Hepatocyte (in vitro differentiated cells): ENCODE measurements at places on chromosomes 7 and 10.

DNA sequence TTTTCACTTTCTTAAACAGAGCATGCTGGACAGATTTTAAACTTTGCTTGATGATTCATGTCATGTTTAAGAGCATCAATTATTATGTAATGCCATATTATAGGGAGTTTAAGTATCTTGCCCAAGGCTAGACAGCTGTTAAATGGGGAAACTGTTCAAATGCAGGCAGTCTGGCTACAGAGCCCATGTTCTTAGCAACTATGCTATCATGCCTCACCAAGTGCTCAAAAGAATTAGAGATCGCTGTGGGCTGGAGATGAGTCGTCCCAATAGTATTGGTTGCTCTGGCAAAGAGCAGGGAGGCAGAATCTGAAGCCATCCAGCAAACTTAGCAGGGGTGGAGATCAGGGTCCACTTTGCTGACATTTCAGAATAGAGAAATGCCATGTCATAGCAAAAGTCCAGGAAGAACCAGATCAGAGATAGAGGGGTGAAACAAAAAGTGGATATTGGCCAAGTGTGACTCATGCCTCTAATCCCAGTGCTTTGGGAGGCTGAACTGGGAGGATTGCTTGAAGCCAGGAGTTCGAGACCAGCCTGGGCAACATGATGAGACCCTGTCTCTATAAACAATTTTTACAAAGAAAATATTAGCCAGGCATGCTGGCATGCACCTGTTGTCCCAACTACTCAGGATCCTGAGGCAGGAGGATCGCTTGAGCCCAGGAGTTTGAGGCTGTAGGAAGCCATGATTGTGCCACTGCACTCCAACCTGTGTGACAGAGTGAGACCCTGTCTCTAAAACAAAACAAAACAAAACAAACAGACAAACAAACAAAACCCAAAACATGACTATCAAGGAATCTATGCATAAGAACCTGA is 57.8 kb downstream of the BAMBI start:
- DNase-seq, result peak; percentile 80
- H3K4me3 ChIP-seq, result no peak overlapping the region
- H3K4me1 ChIP-seq, result no peaks in the 10 kb centered on the region
- no peaks in the 10 kb centered on the region for H3K27me3 ChIP-seq
- H3K27ac ChIP-seq, result peak overlapping the region; percentile 51
- no peaks in the 10 kb centered on the region for H3K36me3 ChIP-seq

- peaks cover 35% of the 10 kb centered on the region for H3K27me3 ChIP-seq
- DNase-seq, result peak; percentile 62
- H3K4me1 ChIP-seq, result no peaks in the 10 kb centered on the region
- H3K4me3 ChIP-seq, result no peak within 1 kb of the TSS
- no peaks in the 10 kb centered on the region for H3K36me3 ChIP-seq
Measured at GRCh38 chr10:70672165-70673042, at the start of gene ADAMTS14. Gene ADAMTS14, plus strand, starts transcription at chr10:70672506. Its CDS starts 297 bp downstream, at chr10:70672803.

GRCh38 chr7:8913682-8914081 is 480.3 kb downstream of the NXPH1 start:
- no peak overlapping the region for H3K4me3 ChIP-seq
- no peaks in the 10 kb centered on the region for H3K4me1 ChIP-seq
- DNase-seq, result no peak
- no peaks in the 10 kb centered on the region for H3K36me3 ChIP-seq
- H3K27ac ChIP-seq, result no peak overlapping the region

DNA sequence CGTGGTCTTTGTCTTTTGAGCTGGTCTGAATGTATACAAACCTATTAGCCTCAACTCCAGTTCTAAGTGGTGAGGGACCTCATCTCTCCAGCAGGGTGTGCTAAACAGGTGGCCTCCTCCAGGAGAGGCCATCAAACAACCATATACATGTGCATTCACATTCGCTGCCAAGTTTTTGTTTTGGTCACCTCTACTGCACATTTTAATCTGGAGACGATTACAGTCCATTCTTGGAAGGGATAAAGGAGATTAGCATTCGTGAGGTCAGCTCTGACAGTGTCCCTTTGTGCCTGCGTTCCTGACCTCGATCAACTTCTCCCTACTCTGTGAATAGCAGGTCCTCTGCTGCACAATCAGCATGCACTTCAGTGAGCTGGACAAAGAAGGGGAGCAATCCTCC is 60.8 kb downstream of the RHOBTB1 start:
- no peak overlapping the region for H3K27ac ChIP-seq
- DNase-seq, result peak; percentile 37
- no peaks in the 10 kb centered on the region for H3K27me3 ChIP-seq
- H3K4me1 ChIP-seq, result no peaks in the 10 kb centered on the region
- no peaks in the 10 kb centered on the region for H3K36me3 ChIP-seq
- no peak overlapping the region for H3K4me3 ChIP-seq

- peak; percentile 24 for DNase-seq
- no peaks in the 10 kb centered on the region for H3K36me3 ChIP-seq
- no peak overlapping the region for H3K27ac ChIP-seq
- H3K4me3 ChIP-seq, result no peak overlapping the region
- H3K27me3 ChIP-seq, result no peaks in the 10 kb centered on the region
Measured at GRCh38 chr7:11328309-11328708, 354.6 kb downstream of the PHF14 start.

GRCh38 chr10:113261611-113262091 is 291.2 kb upstream of the HABP2 start:
- no peak overlapping the region for H3K27ac ChIP-seq
- no peak overlapping the region for H3K4me3 ChIP-seq
- H3K4me1 ChIP-seq, result no peaks in the 10 kb centered on the region
- H3K36me3 ChIP-seq, result no peaks in the 10 kb centered on the region
- DNase-seq, result no peak

DNA sequence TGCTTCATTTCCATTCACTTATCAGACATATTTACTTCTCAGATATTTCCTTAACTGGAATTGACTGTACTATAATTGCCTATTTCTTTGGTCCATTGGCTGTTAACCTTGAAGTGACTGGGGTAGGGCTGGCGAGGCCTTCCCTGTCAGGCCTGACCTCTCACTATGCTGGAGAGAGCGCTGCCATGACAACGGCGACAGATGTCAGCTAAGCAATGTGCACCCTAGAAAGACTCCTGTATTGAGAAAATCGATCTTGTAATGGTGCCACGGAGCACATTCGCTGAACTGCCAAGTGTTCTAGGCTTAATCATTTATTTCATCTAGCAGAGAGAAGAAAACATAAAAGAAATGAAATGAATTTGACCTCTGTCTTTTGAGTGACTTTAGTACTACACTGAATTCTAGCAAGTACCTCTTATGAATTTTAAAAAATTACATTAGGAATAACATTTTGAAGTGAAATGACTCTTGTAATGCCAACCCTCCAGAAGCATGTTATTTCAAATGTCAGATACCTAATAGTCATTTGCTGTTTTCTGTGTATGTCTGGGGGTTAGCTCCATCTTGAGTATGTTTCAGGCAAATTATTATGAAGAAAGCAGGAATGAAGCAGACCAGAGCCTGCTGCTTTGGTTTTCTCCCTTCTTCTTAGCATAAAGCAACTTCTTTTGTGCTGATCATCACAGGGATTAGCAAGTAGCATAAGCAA is 148.0 kb downstream of the SNX10 start:
- no peak for DNase-seq
- H3K4me1 ChIP-seq, result peaks cover 11% of the 10 kb centered on the region
- no peak overlapping the region for H3K4me3 ChIP-seq
- no peaks in the 10 kb centered on the region for H3K27me3 ChIP-seq
- H3K27ac ChIP-seq, result no peak overlapping the region

DNA sequence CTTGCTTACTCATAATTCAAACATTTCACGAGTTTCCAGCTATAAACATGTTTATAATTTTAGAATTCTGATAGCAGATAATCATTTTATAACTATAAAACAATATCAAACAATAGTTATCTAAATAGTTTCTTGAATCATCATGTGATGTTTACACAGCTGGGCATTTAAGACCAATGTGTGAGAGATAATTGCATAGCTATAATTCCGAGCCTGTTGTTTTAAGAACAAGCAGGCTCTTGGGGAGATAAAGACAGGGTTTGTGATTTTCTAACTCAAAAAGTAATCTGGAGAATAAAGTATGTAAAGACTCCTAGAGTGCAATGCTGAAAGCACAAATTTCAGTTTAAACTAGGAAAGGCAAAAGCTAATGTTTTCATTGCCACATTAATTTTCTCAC is 331.2 kb downstream of the LRRTM3 start:
- H3K4me3 ChIP-seq, result no peak overlapping the region
- H3K36me3 ChIP-seq, result no peaks in the 10 kb centered on the region
- DNase-seq, result no peak
- H3K4me1 ChIP-seq, result peaks cover 19% of the 10 kb centered on the region
- H3K27ac ChIP-seq, result peak overlapping the region; percentile 12

- H3K36me3 ChIP-seq, result no peaks in the 10 kb centered on the region
- H3K4me3 ChIP-seq, result no peak overlapping the region
- H3K4me1 ChIP-seq, result no peaks in the 10 kb centered on the region
- no peaks in the 10 kb centered on the region for H3K27me3 ChIP-seq
- peak overlapping the region; percentile 6 for H3K27ac ChIP-seq
Measured at GRCh38 chr7:14292737-14293136, 303.3 kb upstream of the ETV1 start.

DNA sequence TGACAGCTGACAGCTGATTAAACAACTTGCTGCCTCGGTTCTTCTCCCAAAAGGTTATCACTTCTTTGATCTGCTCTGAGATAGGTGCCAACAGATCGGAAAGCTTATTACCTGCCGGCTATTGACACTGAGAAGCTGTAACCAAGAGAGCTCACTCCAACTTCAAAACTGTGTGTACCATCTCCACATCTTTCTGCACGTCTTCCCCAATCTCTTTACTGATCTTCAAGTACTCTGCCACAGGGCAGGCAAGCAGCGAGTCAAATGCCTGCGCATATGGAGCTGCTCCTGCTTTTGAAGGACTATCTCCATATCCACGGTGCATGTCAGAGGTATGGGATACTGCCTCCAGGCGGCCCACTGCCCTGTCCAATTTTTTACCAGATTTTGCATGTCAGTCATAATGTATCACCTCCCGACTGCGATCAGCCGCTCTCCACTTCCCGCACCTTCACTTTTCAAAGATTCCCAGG is 352 bp upstream of the ZNF485 start:
- no peaks in the 10 kb centered on the region for H3K36me3 ChIP-seq
- DNase-seq, result no peak
- H3K27ac ChIP-seq, result no peak overlapping the region
- H3K4me3 ChIP-seq, result peak overlapping the region; percentile 97
- H3K4me1 ChIP-seq, result no peaks in the 10 kb centered on the region

- H3K36me3 ChIP-seq, result no peaks in the 10 kb centered on the region
- H3K4me3 ChIP-seq, result no peak overlapping the region
Measured at GRCh38 chr10:1465418-1465911, 271.9 kb downstream of the ADARB2 start.

- H3K36me3 ChIP-seq, result no peaks in the 10 kb centered on the region
- no peak overlapping the region for H3K27ac ChIP-seq
- H3K27me3 ChIP-seq, result peaks cover 5% of the 10 kb centered on the region
- H3K4me1 ChIP-seq, result no peaks in the 10 kb centered on the region
Measured at GRCh38 chr7:158006841-158007696, 580.6 kb downstream of the PTPRN2 start.

DNA sequence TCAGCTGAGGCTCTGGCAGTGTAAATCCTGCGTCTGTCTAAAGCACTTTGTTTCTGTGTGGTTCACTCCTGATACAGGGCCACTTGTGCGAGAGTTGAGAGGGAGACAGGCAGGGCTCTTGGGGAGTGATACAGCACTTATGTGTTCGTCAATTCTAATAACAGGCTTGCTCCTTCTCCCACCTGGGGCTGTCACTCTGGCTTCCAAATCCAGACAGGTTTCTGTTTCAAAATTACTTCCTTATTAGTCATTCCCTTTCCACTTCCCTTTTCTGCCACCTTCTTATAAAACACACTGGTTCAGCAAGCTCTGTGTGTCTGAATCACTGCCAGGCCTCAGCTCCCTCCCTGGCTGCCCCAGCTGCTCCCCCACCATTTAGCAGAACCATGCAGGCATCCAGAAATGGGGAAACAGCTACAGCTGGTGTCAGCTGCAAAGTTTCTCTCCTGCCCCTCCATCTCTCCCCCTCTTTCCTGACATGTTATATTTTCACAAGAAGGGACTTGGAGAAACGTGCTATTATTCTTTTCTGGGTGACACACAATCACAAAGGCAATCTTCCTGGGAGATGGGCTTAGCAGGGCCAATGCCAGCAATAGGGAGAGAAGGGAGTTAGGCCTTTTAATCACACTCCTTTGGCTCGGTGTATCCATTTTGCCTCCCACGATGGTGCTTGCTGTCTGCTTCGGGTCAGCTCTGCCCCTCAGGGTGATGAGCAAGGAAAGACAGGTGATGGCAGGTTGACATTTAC is 58.4 kb upstream of the ZNRF2 start:
- H3K36me3 ChIP-seq, result no peaks in the 10 kb centered on the region
- peak overlapping the region; percentile 82 for H3K27ac ChIP-seq
- DNase-seq, result peak; percentile 60
- peaks cover 6% of the 10 kb centered on the region for H3K4me1 ChIP-seq
- no peaks in the 10 kb centered on the region for H3K27me3 ChIP-seq
- H3K4me3 ChIP-seq, result no peak overlapping the region

DNA sequence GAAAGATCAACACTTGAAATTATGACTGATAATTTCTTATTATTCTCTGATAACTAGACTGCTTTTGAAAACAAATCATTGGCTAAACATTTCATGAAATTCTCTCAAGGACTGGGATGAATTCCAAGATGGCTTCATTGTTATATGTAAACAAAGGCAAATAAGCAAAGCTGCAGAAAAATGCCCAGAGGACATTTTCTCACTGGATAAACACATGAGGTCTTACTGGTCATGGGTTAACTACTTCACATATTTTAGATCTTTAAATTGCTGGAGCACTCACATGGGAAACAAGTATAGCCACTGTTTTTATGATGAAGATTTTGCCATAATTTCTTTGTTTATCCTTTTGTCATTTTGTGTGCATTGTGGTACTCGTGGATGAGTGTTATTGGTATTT is 239.1 kb downstream of the PHF14 start:
- H3K4me3 ChIP-seq, result no peak overlapping the region
- H3K36me3 ChIP-seq, result no peaks in the 10 kb centered on the region
- peak overlapping the region; percentile 29 for H3K27ac ChIP-seq
- peaks cover 10% of the 10 kb centered on the region for H3K4me1 ChIP-seq
- no peaks in the 10 kb centered on the region for H3K27me3 ChIP-seq

GRCh38 chr7:69070476-69070875 is 527.8 kb upstream of the AUTS2 start:
- H3K27me3 ChIP-seq, result no peaks in the 10 kb centered on the region
- no peak for DNase-seq
- H3K4me3 ChIP-seq, result no peak overlapping the region
- no peak overlapping the region for H3K27ac ChIP-seq

GRCh38 chr7:69228212-69228811 is 370.0 kb upstream of the AUTS2 start:
- H3K36me3 ChIP-seq, result no peaks in the 10 kb centered on the region
- no peaks in the 10 kb centered on the region for H3K4me1 ChIP-seq
- no peak for DNase-seq
- H3K27ac ChIP-seq, result no peak overlapping the region
- H3K4me3 ChIP-seq, result no peak overlapping the region

DNA sequence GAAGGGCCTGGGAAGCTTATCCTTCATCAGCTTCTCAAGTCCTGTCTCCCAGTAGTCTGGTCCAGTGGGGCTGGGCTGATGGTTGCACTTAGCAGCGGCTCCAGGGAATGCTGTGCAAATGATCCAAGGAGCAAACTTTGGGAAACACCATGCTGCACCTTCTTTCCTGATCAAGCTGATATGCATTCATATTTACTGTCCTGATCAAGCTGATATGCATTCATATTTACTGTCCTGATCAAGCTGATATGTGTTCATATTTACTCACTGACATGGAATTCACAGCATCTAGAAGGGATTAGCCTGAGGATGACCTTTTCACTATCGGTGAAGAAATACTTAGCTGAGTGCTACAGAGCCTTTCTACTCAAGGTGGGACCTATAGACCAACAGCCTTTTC is 330.7 kb downstream of the BMPER start:
- no peaks in the 10 kb centered on the region for H3K4me1 ChIP-seq
- no peaks in the 10 kb centered on the region for H3K36me3 ChIP-seq
- no peak overlapping the region for H3K27ac ChIP-seq
- DNase-seq, result no peak
